ENCODE measurements at places on chromosomes 3 and 15. TPM values are rescaled to one million over a fixed set of nuclear protein-coding genes. Genes with fewer than 3 reads are reported as not detected.

The FOXB1 gene
- not detected for total RNA-seq

The BUB1B gene
- 78.3 TPM for total RNA-seq

The CCR4 gene
- under 0.01 TPM for total RNA-seq

The IRAK2 gene
- 22.1 TPM for total RNA-seq

The MPI gene
- total RNA-seq: 55.3 TPM

The CTXN2 gene
- not detected for total RNA-seq

The FAM98B gene
- 19.7 TPM for total RNA-seq

The PARP15 gene
- total RNA-seq: 0.57 TPM

The RPL4 gene
- total RNA-seq: 3,099 TPM

The AEN gene
- 60.6 TPM for total RNA-seq
